ENCODE measurements at places on chromosomes 2 and 18. TPM values are rescaled to one million over a fixed set of nuclear protein-coding genes. Genes with fewer than 3 reads are reported as not detected.
A peak's percentile ranks its signal among the peaks of the same experiment; 100 is the strongest.

GRCh38 chr18:25990473-25990872 is 99.9 kb downstream of the SS18 start:
- no peak for DNase-seq

GRCh38 chr2:20443276-20443920 is 3.5 kb upstream of the RHOB start:
- no peak for DNase-seq

DNA sequence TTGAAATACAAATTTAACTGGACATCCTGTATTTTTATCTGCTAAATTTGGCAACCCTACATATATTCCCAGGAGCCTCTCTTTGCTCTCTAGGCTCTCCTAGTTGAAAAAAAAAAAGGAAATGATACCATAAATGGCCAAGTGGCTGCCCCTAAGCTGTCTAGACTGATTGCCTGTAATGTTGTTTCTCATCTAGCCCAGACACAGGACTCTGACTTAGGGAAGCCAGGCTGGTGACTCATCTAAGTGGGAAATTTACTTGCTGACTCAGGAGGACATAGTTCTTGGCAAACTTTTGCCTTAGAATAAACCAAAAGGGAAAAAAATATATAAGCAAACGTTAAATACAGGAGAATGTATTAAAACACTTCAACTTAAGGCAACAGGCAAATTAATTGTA is 14.6 kb upstream of the ITGAV start:
- peak; percentile 6 for DNase-seq

DNA sequence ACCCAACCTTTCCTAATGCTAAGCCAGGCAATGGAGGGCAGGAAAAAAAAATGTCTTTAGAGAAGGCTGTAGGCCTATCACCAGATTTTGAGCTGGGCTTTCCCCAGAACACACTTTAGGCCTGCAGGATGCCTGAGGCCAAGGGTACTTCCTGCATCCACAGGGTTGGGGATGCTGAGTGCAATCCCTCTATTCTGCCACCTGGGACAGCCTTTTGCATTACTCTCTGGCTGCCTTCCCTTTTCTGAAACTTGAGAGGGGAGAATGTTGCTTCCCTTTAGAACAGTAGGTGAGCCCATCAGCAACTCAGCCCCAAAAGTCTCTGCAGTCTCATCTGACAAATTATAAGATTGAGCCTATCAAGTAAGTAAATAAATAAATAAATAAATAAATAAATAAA is 195.2 kb downstream of the SLC8A1 start:
- no peak for DNase-seq

- DNase-seq: no peak
These were observed 3.1 kb downstream of the EFR3B start for GRCh38 chr2:25044990-25045389.

DNA sequence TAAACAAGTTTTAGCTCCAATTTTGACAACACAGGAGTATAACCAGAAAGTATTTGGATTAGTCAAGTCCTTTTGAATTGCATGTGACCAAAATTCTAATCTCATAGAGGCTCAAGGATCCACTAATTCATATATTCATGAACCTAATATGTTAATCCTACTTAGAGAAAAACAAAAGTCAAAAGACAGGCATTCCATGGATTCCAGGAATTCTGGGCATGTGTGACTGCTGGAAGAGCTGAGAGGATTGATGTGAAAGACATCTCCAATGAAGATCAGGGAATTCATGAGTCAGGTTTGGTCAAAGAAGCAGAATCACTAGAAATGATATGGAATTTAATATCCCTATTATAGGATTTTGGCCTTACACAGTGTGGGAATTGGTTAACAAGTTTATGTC is 1494.6 kb upstream of the DDX18 start:
- DNase-seq: no peak

DNA sequence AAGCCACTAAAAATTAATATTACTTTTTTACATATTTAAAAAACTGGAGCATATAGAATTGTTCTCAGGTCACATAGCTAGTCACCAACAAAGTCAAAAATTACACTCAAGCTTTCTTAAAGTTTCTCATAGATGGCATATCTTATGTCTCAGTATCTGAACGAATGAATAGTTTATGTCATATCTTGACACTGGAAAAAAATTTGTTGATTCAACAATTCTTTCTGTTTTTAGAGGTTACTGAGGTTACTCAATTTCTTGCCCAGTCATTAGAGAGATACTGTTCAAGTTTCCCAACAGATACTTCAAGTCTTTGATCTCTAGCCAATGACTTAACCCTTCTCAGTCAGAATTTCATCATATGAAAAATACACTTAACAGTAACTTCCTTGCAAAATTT is 113.1 kb upstream of the XIRP2 start:
- DNase-seq: no peak

GRCh38 chr2:100412881-100413321 is 4.6 kb downstream of the CHST10 start:
- DNase-seq: no peak

DNA sequence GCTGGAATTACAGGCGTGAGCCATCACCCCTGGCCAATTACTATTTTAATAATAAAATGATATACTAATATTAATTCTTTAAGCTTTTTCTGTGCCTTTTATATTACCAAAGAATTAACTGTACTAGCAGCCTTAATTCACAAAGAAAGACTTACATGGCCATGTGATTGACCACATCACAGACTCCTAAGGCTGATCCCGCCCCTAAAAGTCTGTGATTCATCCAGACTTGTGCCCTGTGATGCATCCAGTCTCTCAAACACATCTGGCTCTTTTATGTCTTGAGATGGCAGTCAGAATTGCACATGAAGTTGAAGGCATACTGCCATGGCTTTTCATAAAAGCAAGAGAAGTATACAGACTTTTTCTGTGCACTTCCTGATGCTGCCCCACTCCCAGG is 91.7 kb downstream of the DTNA start:
- no peak for DNase-seq

GRCh38 chr2:69001879-69002278 is 11.1 kb upstream of the ANTXR1 start:
- DNase-seq: no peak

DNA sequence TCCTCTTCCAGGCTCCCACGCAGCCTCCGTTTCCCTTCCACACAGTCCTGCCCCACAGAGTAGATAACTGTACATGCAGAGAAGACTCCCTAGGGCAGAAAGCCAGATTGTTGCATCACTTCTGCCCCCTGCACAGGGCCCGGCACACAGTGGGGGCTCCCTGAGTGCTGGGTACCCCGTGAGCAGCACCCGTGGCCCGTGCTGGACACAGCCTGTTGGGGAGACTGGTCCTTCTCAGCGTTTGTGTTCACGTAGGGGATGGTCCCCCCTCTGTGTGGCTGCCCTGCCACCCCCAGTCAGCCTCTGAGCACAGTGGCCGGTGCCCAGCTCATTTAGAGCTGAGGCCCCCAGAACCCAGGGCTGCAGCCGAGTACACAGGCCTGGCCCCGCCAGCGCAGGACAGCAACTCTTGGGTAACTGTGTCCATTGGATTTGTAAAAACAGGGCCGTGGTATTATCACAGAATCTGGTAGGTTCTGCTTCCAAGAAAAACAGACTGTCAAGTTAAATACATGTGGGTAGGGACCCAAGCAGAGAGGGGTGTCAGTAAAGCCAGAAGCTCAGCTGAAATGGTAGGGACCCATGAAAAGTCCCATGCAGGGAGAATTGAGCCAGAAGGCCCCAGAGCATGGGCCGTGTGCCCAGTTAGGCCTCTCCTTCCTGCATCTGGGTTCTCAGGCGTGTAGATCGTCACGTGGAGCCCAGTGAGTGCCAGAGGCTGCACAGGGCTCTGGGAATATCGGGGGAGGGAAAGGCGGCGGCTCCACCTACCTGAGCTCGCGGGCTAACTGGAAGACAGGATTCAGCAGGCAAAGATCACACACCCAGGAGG is 257.3 kb downstream of the ATAD2B start:
- no peak for DNase-seq

DNA sequence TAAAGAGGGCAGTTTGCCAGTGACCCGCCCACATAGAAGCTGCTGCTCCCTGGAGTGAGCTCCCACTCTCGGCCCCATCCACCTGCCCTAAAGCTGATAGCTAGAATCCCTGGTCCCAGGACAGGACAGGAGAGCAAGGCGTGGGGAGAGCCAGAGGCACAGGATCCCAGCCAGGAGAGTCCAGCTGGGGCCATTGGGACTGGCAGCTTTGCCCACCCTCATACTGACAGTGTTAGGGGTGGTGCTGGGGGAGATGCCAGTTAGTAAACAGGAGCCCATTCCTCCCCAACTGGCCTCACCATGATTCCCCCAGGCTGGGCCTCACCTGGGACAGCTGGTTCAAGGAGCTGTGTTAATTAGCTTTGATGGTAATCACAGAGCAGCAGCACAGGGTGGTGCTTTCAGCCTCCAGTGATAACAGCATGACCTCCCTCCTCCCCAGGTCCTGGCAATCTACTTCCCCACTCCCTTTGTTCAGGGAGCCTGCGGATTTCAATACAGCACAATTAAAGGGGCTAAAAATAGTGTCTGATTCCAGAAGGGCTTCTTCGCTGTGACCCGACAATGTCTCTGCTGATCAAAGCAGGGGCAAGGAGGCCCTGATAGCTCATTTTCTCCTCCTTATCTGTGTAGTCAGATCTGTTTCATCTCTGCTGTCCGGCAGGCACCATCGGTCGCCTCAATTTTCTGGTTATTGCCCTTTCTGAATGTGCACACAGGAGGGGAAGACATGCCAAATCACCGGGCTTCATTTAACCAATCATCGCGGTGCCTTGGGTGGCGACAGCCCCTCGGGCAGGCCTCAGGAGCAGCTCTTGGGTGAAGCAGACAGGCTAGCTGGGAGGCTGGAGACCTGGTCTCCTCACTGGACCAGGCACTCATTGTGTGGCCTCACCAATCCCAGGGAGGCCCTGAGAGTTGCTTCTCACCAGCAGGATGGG is 119.9 kb upstream of the TEX51 start:
- DNase-seq: no peak

- DNase-seq: no peak
These were observed 38.5 kb downstream of the NPC1 start for GRCh38 chr18:23547846-23548245.

GRCh38 chr2:28155627-28156026 is 237.0 kb upstream of the FOSL2 start:
- no peak for DNase-seq

DNA sequence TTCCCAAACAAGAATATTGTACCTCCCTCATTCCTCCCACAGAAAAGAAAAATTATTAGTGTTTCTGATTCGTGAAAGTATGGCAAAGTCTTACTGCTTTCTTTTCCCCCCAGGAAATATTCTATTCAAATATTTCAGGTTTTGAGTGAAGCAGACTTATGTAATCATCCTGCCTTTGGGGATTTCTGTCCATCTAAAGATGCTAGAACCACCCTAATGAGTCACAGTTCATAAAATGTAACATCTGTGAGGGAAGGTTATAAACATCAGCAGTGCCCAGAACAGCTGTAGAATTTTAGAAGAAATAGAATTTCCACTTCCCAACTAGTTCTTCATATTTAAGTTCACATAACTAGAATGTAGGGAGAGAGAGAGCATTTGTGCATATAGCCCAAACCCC is 39.0 kb downstream of the EEF1B2 start:
- no peak for DNase-seq

GRCh38 chr2:199499005-199499404 is 41.3 kb upstream of the SATB2 start:
- DNase-seq: no peak

DNA sequence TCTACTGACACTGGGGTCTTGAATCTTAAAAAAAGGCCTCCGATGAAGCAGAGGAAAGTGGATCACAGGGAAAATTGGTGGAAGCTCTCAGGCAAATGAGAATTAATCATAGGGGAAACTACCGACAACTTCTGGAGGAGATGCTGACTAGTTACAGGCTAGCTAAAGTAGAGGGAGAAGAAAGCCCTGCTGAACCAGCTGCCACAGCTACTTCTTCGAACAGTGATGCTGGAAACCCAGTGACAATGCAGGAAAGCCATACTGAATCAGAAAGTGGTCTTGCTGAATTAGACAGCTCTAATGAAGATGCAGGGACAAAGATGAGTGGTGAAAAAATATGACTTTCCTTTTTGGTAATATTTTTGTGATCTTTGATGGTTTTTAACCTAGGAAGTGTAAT is 44.9 kb upstream of the SLC3A1 start:
- no peak for DNase-seq

GRCh38 chr18:36321658-36322407 is 24.3 kb downstream of the FHOD3 start:
- DNase-seq: no peak

GRCh38 chr18:39871961-39872360 is 2083.1 kb upstream of the PIK3C3 start:
- no peak for DNase-seq

- no peak for DNase-seq
These were observed 223.8 kb downstream of the FAM210A start for GRCh38 chr18:13502585-13502984.

GRCh38 chr2:213537579-213537978 is 253.3 kb downstream of the SPAG16 start:
- no peak for DNase-seq

GRCh38 chr2:16173893-16174692 is 233.7 kb downstream of the MYCN start:
- DNase-seq: no peak

GRCh38 chr2:42913280-42913878 is 121.0 kb upstream of the HAAO start:
- no peak for DNase-seq

DNA sequence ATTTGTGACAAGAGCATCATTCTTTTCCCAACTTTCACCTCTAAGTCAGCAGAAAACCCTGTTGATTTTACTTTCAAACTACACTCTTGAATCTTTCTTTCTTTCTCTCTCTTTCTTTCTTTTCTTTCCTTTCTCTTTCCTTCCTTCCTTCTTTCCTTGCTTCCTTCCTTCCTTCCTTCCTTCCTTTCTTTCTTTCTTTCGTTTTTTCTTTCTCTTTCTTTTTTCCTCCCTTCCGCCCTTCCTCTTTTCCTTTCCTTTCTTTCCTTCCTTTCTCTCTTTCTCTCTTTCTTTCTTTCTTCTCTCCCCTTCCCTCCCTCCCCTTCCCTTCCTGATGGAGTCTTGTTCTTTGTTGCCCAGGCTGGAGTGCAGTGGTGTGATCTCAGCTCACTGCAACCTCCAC is 649.5 kb downstream of the PLCL1 start:
- no peak for DNase-seq

DNA sequence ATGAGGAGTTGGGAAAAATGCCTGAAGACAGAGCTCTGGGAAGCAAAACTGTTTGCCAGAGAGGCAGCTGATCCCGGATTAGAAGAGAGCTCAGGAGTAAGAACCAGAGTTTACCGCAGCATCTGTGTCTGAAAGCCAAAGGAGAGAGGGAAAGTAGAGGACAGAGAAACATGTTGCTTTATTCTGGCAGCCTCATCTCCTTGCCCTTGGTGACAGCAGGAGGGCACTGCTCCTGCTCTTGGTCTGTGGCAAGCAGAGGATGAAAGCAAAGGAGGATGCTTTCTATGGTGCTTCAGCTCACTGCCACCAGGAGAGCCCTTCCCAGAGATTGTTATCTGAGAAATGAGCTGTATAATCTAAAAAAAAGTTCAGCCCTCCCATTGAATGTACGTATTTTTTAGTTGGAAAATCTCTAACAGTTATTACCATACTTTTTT is 7.7 kb downstream of the SLC1A4 start:
- DNase-seq: no peak

RUFY4 gene
- not detected for total RNA-seq

REV1 gene
- 23.1 TPM for total RNA-seq

TXNDC2 gene
- not detected for total RNA-seq

ARHGAP28 gene
- not detected for total RNA-seq

UGT1A4 gene
- not detected for total RNA-seq

ECEL1 gene
- total RNA-seq: 0.19 TPM

REEP1 gene
- 0.35 TPM for total RNA-seq
